ENCODE measurements at places on chromosomes 4 and X. TPM values are rescaled to one million over a fixed set of nuclear protein-coding genes. Genes with fewer than 3 reads are reported as not detected.

TMEM255A gene
- total RNA-seq, result 2.9 TPM

HTRA3 gene
- total RNA-seq, result 56.1 TPM

IL3RA gene
- 23.5 TPM for total RNA-seq

NAP1L2 gene
- 0.17 TPM for total RNA-seq

PDCL2 gene
- not detected for total RNA-seq

FDCSP gene
- total RNA-seq, result not detected

ALB gene
- not detected for total RNA-seq

RASL11B gene
- not detected for total RNA-seq

CTAG2 gene
- total RNA-seq, result not detected

TAF9B gene
- 31.0 TPM for total RNA-seq

CLDN34 gene
- total RNA-seq, result not detected

SPATA18 gene
- 3.1 TPM for total RNA-seq

All from subcutaneous adipose tissue (tissue), 4 donors.